ENCODE measurements at places on chromosomes 5 and 9.

DNA sequence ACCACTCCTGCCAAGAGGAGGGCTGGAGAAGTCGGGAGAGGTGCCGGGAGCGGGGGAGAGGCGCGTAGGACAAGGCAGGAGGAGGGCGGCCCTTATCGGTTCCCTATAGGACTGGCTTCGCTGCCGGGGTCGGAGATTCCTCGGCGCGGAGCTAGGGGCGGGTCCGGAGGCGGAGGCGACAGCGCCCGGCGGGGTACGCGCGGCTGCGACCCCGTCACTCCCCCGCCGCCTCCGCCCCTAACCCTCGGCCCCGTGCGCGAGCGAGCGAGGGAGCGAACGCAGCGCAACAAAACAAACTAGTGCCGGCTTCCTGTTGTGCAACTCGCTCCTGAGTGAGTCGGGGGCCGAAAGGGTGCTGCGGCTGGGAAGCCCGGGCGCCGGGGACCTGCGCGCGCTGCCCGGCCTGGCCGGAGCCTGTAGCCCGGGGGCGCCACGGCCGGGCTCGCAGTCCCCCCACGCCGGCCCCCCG is 2.0 kb downstream of the GLIS3 start:
- DNase-seq: peak; percentile 77

DNA sequence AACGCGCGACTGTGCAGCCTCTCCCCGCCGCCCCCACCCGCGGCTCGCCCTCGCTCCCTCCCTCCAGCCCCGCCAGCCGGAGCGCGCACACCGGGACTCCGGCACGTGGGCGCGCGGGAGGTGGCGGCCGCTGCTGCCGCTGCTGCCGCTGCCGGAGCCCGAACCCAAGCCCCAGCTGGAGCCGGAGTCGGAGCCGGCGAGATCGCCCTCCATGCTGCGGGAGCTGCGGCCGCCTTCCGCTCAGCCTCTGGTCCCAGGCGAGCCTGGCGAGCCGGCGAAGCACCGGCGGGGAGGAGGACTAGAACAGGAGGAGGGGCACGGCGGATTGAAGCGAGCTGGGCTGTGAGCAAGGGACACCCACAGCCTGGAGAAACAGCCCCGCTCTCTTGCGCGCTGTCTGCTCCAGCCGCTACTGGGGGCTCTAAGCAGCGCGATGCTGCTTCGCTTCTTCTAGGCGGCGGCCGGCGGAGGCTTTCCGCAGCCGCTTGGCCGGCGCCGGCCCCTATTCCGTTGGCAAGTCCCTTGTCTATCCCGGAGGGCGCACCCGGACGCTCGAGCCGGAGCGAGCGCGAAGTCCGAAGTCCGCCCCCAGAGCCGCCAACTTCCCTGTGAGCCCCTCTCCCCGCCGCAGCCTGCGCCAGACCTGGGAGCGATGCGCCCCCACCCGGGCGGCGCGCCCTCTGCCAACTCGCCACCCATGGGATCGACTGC is 598.7 kb upstream of the SGCD start:
- peak; percentile 81 for DNase-seq

GRCh38 chr9:99745085-99745484 is 76.6 kb upstream of the NR4A3 start:
- DNase-seq: no peak

DNA sequence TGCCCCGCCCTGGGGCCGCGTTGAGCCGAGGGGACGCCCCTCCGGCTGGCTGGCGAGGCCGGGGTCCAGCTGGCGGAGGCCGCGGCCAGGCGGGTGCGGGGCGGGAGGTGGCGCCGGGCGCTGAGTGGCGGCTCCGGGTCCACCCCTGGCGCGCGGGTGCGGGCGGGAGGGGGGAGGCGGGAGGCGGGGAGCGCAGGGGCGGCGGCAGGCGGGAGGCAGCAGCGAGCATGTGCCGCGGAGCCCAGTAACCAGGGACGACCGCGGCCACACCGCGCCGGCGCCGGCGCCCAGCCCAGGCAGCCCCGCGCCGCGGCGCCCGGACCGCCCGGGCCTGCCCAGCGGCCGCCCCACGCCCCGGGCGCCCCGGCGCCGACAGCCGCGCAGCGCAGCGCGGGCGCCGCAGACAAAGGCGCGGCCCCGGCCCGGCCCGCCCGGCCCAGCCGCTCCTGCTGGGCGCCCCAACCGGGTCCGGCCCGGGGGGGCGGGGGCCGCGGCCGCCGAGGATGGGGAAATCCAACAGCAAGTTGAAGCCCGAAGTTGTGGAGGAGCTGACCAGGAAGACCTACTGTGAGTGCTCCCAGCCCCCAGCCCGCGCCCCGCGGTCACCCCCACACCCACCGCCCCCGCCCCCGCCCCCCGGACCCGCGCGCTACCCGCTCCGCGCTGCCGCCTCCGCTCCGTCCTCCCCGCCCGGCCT is at the start of gene NCS1:
Gene NCS1 (plus strand): TSS at position 244 of the 697 bp plus-strand sequence. CDS start 260 bp downstream, at position 504.
- DNase-seq: peak; percentile 75

DNA sequence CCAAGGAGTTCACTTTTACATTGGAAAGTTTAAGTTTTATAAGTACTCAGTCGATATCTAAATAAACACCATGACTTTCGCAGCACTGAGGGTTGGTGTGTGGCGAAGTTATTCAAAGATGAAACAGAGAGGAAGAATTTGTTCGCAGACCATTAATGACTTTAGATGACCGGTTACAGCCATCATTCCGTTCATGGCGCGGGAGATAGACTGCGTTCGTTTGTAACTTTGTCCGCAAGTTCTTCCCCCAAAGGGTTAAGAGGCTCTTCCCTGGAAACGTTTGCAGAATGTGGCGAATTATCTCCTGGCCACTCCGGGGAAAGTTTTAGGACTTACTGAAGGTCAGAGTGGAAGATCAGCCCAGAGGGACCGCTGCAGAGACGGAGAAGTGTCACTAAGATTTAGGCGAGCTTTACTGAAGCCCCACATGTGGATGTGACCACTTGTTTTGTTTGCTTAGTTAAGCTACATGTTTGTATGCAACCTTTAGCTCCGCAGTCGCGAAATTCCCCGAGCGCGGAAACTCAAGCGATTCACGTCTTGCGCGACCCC is 2.2 kb upstream of the FOXD1 start:
- DNase-seq: peak; percentile 45

GRCh38 chr9:124593200-124593599 is 86.0 kb upstream of the NR5A1 start:
- no peak for DNase-seq

Data from fibroblast of skin of back (primary cell).